ENCODE measurements at places on chromosomes 12 and 14. TPM values are rescaled to one million over a fixed set of nuclear protein-coding genes. Genes with fewer than 3 reads are reported as not detected.

GRCh38 chr12:24231298-24231697, 281.8 kb upstream of the SOX5 start:
- peak overlapping the region; percentile 96 for H3K27ac ChIP-seq
- DNase-seq: no peak
- peaks cover 4% of the 10 kb centered on the region for H3K36me3 ChIP-seq
- H3K27me3 ChIP-seq: no peaks in the 10 kb centered on the region
- H3K4me1 ChIP-seq: peaks cover 51% of the 10 kb centered on the region
- peak overlapping the region; percentile 25 for H3K4me3 ChIP-seq

The EML5 gene
- total RNA-seq: 1.3 TPM

- DNase-seq: no peak
- H3K36me3 ChIP-seq: peaks cover 6% of the 10 kb centered on the region
- no peak overlapping the region for H3K27ac ChIP-seq
- H3K4me1 ChIP-seq: no peaks in the 10 kb centered on the region
Observed at GRCh38 chr14:104521816-104522745, 57.5 kb upstream of the C14orf180 start.

The PTHLH gene
- total RNA-seq: 0.56 TPM

The CMA1 gene
- not detected for total RNA-seq

GRCh38 chr12:119235197-119235751, 56.5 kb downstream of the HSPB8 start:
- H3K27me3 ChIP-seq: peaks cover 20% of the 10 kb centered on the region
- no peak for DNase-seq
- no peak overlapping the region for H3K4me3 ChIP-seq
- no peaks in the 10 kb centered on the region for H3K36me3 ChIP-seq
- no peak overlapping the region for H3K27ac ChIP-seq

DNA sequence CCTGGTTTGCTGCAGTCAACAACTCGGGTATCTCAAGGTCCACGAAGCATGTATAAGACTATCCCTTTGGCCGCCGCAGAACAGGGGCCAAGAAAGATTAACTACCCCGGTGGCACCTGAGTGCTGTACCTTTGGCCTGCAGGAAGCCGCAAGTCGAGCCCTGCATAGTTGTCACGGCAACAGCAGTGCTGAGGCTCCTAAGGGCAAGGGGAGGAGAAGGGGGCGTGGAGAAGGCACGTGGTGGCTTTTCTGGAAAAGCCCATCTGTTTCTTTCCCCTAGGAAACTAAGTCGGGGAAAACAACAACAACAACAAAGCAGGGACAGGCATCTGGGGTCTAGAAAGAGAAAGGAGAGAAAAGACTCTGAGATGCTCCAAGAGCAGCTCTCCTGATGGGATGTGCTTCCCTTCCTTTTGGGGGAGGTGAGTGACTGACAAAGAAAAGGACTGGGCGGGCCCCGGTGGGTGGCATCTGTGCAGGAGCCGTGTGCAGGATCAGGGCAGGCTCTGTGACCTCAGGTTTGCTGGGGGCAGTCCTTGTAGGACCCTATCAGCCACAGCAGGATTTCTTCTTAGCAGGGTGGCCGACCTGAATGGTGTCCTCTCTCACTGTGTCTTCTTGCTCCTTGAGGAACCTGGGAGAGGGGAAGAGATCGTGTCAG, 123.9 kb downstream of the PRMT8 start:
- H3K4me1 ChIP-seq: peaks cover 7% of the 10 kb centered on the region
- no peak for DNase-seq
- no peak overlapping the region for H3K27ac ChIP-seq
- H3K36me3 ChIP-seq: no peaks in the 10 kb centered on the region
- H3K4me3 ChIP-seq: no peak overlapping the region

- DNase-seq: no peak
- peak overlapping the region; percentile 99 for H3K4me3 ChIP-seq
- H3K36me3 ChIP-seq: peaks cover 32% of the 10 kb centered on the region
- peaks cover 34% of the 10 kb centered on the region for H3K27me3 ChIP-seq
Observed at GRCh38 chr12:120366845-120367232, 2.1 kb downstream of the MSI1 start.

DNA sequence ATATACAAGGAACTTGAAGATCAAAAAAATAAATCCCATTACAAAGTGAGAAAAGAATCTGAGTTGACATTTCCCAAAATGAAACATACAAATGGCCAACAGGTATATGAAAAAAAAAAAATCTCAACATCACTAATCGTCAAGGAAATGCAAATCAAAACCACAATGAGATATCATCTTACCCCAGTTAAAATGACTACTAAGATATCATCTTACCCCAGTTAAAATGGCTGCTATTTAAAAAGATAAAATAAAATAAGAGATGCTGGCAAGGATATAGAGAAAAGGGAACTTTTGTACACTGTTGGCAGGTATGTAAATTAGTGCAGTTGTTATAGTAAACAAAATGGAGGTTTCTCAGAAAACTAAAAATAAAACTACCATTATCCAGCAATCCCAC, 44.4 kb downstream of the PLEKHG7 start:
- H3K4me3 ChIP-seq: no peak overlapping the region
- no peaks in the 10 kb centered on the region for H3K4me1 ChIP-seq
- H3K27ac ChIP-seq: no peak overlapping the region
- DNase-seq: no peak
- H3K27me3 ChIP-seq: no peaks in the 10 kb centered on the region

DNA sequence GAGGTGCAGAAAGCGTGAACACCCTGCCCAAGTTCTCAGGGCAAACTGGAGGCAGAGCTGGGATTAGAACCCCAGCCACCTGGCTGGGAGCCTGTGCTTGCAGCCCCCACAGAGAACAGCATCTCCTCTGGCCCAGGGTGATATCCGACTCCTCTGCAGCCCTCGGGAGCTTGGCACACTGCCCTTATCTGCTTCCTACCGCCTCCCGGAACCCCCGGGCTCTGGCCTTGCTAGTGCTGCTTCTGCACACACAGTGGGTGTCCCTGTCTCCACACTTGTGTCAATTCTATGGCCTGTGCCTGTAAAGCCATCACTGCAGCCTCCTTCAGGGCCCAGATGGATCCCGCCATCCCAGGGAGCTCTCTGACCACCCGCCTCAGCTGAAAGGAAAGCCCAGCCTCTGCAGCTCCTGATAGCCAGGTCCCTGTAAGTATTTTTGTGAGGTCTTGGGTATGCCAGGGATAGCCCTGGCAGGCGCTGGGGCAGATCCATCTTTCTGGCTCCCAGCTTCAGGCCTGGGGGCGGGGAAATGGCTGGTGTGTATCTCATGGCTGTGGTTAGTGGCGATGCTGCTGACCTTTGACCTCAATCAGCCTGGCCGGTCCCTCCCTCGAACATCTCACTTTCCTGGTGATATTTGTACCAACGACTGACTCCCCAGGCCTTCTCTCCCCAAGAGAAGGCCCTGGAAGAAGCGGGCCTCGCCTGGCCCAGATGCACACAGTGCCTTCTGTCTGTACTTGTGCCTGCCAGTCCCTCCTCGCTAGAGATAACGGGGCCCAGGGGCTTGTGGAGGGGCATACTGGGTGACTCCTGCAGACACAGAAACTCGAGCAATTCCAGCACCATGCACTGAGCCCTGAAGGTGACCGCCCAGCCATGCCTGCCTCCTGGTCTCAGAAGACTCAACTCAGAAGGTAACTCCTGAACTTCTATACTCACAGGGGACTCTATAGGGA, 183.8 kb downstream of the CALM1 start:
- no peak overlapping the region for H3K4me3 ChIP-seq
- DNase-seq: no peak
- H3K27ac ChIP-seq: peak overlapping the region; percentile 43
- peaks cover 13% of the 10 kb centered on the region for H3K4me1 ChIP-seq
- no peaks in the 10 kb centered on the region for H3K27me3 ChIP-seq
- H3K36me3 ChIP-seq: no peaks in the 10 kb centered on the region

The RNASE11 gene
- not detected for total RNA-seq

- H3K4me1 ChIP-seq: peaks cover 5% of the 10 kb centered on the region
- no peak overlapping the region for H3K4me3 ChIP-seq
- H3K27me3 ChIP-seq: peaks cover under 1% of the 10 kb centered on the region
- H3K36me3 ChIP-seq: no peaks in the 10 kb centered on the region
- no peak overlapping the region for H3K27ac ChIP-seq
Observed at GRCh38 chr14:94390372-94391086, 2.1 kb upstream of the SERPINA1 start.

The STAC3 gene
- 3.8 TPM for total RNA-seq

DNA sequence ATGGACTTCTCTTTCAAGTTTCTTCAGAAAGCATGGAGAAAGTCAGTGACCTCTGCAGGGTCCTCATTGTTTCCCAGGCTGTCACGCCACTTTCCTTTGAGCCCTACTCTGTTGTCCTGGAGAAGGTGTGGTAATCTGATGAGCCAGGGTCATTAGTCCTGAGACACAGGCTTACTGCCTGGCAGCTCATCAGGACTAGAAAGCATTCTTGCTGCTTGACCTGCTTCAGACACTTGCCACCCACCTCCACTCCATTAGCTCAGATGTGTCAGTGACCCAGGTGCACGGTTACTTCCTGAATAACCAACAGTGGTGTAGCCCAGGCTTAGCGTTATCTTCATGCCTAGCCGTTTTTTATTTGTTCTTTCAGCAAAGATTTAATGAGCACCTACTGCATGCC, 93.9 kb downstream of the FGD4 start:
- no peaks in the 10 kb centered on the region for H3K36me3 ChIP-seq
- H3K27ac ChIP-seq: no peak overlapping the region
- no peaks in the 10 kb centered on the region for H3K27me3 ChIP-seq
- DNase-seq: no peak

Data from neural crest cell (in vitro differentiated cells).